ENCODE measurements at places on chromosomes 11 and 22.

- no peak for DNase-seq
These were observed 118.9 kb downstream of the PLEKHA7 start for GRCh38 chr11:16895306-16895705.

DNA sequence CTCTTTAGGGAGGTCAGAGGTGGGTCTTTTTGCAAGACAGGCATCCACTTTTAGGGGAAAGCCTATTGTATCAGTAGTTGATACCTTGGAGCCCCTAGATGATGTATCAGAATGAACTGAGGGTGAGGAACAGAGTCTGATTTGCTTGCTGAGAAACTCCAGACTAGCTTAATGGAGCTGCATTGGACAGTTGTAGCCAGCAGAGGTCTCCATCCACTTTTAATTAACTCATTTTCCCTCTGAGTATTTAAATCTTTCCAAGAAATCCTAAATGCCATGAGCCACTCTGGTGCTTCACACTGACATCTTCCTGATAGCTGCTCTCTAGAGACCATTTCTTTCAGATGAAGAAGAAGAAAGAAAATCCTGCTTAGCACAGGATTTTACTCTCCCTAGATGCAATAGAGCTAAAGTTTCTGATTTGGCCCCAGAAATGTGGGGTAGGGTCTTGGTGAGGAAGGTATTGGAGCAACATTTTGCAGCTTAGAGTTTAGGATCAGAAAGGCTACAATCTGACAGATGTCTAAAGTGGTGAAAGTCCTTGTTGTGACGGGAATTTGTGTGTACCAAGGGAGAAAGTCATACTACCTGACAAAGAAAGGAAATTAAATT is 38.0 kb downstream of the EXT2 start:
- no peak for DNase-seq

DNA sequence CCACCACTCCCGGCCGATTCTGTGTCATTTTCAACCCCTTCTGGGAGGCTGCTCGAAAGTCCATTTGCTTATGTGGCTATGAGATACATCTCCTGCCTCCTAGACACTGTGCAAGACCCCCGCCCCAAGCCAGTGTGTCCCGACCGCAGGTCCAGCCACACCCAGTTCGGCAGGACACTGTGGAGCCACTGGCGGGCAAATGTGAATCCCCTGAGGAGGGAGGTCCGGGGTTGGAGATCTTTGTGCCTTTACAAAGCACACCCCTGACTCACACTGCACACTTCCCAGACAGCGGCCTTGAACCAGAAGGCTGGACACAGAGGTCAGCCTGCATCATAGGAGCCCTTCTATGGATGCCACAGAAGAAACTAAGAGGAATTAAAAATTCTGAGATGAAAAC is 17.4 kb downstream of the FXYD6 start:
- DNase-seq = peak; percentile 5

- no peak for DNase-seq
These were observed 208.8 kb downstream of the TBC1D22A start for GRCh38 chr22:46971099-46971763.

Data from CD8-positive, alpha-beta T cell (primary cell).